ENCODE measurements at places on chromosomes 5 and 9.

GRCh38 chr9:112971415-112971814 is 40.6 kb downstream of the ZNF883 start:
- no peak for DNase-seq

GRCh38 chr5:107985144-107985543 is 314.4 kb upstream of the EFNA5 start:
- no peak for DNase-seq

DNA sequence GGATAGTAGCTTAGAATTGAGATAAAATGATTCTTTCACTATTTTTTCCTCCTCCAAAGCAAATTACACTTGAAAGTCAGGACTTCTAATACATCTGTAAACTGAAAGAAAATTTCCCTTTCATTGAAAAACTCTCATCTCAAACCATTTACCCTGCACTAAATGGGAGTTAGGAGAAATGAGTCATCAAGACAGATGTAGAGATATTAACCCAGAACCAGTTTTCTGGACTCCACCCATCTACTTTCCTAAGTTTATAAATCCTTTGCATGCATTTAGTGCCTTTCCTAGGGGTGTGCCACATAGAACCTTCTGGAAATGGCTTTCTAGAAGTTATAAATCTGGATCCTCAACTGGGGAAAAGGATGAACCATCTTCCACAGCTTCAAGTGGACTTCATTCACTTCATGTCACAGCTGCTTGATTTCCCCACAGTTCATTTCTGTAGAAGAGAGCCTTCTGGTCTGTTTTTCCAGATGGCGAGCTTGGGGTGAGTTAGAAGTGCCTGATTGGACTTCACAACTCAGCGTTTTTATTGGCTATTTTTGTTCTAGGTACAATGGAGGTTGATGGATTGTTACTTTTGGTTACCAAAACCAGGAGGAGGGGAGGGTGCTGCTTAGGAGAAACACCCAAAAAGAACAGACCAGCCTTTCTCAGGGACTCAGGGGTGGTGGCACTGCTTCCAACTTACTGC is 72.5 kb upstream of the GPR151 start:
- no peak for DNase-seq

DNA sequence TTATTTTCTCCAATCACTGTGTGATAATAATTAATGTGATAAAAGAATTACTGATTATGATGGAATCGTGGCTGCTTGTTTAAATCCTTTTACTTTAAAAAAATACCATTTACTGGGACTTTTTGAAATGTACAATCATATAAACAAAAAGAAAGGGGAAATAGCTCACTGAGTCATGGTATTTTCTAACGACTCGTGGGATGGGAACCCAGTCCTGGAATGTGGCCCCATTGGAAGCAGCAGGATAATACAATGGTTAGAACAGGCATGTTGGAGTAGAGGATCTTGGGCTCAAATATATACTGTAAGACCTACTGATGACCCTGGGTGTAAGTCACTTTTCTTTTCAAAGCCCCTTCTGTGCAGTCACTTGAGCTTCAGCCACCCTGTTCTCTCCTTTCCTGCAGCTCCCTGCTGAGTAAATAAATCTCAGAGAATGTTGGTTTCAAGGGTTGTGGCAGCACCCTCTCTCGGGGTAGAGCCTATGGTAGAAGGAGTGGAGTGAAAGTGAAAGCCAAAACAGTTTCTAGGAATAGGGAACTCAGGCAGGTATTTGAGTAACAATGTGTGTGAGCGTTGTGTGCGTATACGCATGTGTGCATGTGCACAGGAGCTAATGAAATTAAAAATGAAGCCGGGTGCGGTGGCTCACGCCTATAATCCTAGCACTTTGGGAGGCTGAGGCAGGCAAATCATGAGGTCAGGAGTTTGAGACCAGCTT is 40.8 kb upstream of the LARP1 start:
- no peak for DNase-seq

GRCh38 chr9:133732639-133733408 is 5.3 kb downstream of the SARDH start:
- no peak for DNase-seq

GRCh38 chr9:88537761-88538091 is 2.7 kb downstream of the NXNL2 start:
- DNase-seq = no peak

GRCh38 chr9:137236936-137237421 is 4.1 kb upstream of the TUBB4B start:
- DNase-seq = no peak

DNA sequence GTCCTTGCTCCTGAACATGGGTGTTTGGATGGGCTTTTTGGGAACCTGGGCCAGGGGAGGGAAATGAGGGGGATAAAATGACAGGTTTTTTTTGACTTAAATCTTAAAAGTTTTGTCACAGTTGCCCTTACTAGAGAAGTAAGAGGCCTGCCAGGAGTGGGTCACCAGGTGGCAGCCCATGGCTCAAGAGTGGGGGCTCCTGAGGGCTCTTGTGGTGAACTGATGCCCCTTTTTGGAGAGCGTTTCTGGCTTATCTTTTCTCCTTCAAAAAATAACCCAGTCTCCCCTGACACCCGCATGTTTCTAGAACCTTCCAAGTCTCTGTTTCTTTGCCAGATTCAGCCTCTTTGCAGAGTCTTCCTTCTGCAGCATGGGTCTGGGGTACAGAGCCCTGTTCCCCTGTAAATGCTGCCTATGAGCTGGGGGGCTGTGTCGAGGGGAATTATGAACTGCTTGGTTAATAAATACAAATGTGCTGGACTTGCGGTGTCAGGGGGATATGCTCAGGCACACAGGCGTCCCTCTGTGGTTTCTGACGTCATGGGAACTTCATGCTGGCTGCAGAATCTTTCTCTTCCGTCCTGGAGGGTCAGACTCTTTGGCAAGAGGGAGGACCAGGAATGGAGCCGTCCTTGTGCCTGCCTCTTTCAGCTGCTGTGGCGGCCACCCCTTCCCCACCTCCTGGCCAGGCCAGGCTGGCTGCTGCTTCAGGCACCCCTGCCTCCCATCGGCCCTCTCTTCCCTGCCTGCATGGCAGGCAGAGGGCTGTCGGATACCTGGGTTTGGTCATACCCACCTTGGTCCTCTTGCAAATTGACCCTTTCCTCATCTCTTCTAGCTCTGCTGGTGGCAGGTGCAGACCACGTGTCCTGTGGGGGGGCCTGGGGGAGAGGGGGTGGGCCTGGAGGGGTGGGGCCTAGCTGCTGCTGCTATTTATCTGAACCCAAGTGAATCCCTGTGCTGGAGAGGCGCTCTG is 30.1 kb downstream of the PTPA start:
- DNase-seq = no peak

DNA sequence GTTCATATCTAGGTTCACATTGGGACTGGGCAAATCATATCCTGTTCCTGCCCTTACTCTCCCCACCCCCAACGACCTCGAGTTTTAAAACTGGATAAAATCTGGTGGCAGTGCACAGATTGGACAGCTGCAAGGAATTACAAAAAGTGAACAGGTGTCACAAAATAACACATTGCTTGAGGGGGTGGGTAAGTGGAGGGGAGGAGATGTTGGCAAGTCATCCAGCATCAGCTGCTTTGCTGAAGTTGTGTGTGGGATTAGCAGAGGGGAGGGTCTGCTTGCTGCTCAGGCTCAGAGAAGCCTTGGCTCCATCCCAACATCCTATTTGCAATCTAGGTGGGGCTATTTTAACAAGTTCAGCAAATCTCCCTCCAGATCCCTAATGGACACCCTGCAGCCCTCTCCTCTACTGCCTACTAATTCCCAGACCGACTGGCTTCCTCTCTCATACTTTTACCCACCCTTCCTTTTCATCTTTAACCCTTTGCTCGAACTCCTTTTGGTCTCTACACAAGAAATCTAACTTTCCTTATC is 39.8 kb upstream of the SLC24A2 start:
- no peak for DNase-seq

DNA sequence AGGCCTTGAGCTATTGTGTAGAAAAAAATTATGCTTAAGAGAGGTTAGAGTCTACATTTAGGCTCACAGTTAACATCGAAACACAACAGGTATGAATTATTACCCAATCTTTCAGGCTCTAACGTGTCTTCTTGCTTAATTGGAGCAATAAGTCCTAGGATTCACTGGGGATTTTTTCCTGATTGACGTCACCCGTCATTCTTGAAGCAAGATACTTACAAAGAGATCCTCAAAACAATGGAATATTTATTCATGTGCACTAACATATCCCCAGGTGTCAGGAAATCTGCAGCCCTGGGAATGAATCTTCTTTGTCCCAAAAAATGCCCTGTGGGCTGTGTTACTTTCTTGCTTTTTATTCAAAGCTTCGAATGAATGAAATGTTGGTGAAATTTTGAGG is 413.5 kb downstream of the NFIB start:
- DNase-seq = no peak

GRCh38 chr9:68678430-68678829 is 26.6 kb upstream of the PIP5K1B start:
- DNase-seq = no peak

Measured in stimulated activated CD4-positive, alpha-beta T cell treated with anti-CD3 and anti-CD28 coated beads, Interleukin-1b, Interleukin-23, amount 100 ng/mL, for 1 hour (primary cell).